CD4-positive, alpha-beta T cell treated with Interleukin-15 for 4 hours (primary cell): ENCODE measurements at places on chromosomes 1 and 21.

DNA sequence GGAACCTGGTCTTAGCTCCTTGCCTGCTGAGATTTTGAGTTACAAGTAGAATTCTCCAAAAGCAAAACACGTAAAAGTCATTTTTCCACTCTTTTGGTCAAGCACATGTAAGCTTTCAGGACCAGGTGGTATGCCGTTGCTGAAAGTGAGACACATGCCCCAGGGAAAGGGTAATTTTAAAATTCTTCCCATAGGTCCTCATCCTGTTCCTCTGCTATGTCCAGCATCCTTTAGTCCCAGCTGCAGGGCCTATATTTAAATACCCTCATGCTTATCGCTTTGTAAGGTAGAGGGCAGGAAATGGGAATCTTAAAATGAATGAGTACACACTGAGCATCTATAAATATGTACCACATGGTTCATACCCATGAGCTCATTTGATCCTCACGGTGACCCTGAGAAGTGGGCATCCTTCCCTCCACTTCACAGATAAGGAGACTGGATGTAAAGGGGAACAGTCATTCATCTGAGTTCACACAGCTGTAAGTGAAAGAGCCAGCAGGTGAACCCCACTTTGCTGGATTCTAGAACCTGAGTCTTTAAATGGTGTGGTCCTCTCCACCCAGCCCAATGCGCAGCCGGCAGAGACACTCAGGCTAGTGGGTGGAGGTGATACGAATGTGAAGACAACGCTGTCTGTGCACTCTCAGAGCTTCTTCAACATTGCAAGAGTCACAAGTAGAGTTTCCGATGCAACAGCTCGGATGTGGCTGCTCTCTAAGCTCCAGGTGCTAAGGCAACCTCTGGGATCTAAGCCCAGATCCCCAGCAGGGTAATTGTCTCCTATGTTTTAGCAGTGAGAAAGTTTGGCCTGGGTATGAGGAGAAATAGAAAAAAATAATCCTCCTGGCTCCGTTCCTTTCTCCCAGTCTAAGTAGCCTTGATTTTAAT is 163.5 kb downstream of the PLXNA2 start:
- no peak for DNase-seq

DNA sequence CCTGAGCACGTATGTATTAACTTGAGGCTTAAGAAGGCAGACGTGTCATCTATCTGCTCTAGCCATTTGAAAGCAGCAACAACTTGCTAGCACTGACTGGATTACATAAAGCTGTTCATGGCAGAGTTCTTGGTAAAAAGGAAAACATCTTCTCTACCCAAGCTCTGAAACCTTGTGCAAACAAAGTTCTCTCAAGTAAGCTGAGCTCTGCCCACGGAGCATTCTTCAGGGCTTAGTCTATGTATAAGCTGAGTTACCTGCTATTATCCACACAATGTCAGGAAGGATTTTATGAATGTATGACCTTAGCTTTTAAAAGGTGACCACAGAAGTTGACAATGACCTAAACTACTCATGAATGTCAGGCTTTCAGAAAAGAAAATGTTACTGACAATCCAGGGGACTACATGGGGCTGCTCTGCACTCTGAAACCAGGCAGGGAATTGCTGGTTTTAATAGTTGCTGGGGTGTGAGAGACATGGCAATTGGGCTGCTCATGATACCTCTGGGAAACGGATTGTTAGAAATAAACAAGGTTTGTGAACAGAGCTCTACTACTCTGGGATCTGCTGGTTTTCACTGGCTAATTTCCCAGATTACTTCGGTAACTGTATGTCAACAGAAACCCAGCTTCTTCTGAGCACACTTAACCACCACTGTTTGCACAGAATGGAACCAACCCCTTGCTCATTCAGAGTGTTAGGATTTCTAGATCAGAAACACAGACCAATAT is 29.6 kb upstream of the CCN1 start:
- DNase-seq = no peak

DNA sequence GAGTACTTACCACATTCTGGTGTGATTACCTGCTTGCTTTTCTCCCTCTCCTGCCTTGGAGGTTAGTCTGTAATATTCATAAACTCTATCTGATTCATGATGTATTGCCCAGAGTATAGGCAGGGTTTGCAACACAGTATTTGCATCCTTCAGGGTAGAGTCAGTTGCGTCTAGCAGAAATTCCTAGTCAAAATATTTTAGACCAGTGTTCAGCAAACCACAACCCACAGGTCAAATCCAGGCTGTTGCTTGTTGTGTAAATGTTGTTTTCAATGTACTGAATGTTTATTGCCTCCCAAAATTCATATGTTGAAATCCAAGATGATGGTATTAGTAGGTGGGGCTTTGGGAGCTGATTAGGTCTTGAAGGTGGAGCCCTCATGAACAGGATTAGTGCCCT is 82.9 kb downstream of the NGF start:
- DNase-seq = no peak

DNA sequence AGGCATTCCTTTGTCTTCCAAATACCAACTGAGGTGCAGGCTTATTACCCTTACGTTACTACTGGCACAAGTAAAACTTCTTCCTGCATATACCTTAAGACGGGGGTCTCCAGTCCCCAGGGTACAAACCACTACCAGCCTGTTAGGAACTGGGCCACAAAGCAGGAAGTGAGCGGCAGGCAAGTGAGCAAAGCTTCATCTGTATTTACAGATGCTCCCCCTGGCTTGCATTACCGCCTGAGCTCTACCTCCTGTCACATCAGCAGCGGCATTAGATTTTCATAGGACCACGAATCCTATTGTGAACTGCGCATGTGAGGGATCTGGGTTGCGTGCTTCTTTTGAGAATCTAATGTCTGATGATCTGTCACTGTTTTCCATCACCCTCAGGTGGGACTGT is 113.1 kb downstream of the SLC45A1 start:
- DNase-seq = peak; percentile 41

DNA sequence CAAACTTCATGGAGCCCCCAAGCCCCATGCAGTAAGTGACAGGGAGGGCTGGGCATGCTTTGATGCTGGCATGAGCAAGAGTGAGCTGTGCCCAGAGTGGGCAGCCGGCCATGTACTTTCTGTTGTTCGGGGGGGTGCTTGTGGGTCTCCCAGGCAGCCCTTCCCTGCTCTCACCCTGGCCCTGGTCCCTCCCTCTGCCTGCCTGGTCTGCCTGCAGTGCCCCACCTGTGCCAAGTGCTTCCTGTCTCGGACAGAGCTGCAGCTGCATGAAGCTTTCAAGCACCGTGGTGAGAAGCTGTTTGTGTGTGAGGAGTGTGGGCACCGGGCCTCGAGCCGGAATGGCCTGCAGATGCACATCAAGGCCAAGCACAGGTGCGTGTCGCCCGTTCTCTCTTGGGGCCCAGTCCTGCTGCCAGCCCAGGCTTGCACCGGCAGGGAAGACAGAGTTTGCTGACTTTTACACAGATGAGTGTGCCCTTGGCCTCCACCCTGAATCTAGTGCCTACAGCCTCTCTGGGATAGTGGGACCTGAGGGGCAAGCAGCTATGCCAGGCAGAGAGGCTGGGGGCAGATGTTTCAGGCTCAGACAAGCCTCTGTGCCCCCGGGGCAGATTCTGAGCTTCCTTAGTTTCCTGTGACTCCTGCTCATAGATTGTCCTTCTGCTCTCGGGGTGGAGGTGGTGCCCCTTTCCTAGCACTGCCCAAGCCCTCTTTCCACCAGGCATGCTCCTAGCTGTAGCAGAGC is 7.6 kb downstream of the ZBTB48 start:
- no peak for DNase-seq

- no peak for DNase-seq
Measured at GRCh38 chr1:76861149-76861548, 6.1 kb upstream of the ST6GALNAC5 start.

DNA sequence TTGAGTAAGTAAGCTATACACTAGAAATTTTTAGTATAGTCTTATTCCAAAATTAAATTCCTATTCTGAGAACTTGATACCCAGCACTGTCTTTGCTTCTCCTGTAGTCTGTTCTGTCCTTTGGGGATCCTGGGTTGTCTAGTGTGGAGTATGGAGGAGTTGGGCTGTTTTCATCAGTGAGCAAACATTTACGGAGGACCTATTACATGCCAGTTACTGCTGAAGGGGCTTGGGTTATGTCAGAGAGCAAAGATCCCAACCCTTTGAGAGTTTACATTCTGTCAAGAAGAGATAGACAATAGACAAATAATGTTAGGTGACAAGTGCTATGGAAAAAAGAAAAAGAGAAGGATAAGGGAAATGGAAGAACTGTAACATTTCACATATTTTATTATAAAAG is 9.0 kb downstream of the TRAPPC10 start:
- DNase-seq = no peak

- peak; percentile 57 for DNase-seq
Measured at GRCh38 chr1:246724016-246724730, at the start of gene SCCPDH. Gene SCCPDH, plus strand, starts transcription at chr1:246724409. Its CDS starts 14 bp downstream, at chr1:246724423.

- no peak for DNase-seq
Measured at GRCh38 chr1:23169727-23170335, 1.2 kb upstream of the LUZP1 start.

- no peak for DNase-seq
Measured at GRCh38 chr1:905071-905749, 18.5 kb upstream of the SAMD11 start.

GRCh38 chr1:8879464-8879921 is 1.0 kb upstream of the ENO1 start:
- no peak for DNase-seq

GRCh38 chr1:160474392-160475242 is 48.4 kb downstream of the SLAMF6 start:
- DNase-seq = no peak

DNA sequence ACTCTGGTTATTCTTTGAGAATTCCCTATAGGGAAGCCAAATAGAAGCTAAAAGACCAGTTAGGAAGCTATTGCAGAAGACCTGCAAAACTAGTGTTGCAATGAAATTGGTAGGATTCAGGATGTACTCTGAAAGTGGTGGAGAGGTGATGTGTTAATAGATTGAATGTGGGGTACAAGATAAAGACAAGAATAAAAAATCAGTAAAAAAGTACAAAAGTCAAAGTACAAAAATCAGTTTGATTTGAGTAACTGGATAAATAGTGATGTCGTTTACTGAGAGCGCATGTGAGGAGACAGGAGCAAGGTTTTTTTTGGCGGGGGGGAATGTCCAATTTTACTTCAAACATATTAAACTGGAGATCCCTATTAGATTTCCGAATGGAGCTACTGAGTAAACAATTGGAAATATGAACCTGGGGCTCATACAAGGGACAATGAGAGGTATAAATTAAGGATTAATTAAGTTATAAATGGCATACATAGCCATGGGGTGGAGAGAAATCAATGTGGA is 2.5 kb upstream of the DCAF8 start:
- no peak for DNase-seq

GRCh38 chr21:29228306-29228705 is 70.4 kb upstream of the BACH1 start:
- no peak for DNase-seq

- no peak for DNase-seq
Measured at GRCh38 chr1:239438891-239439290, 52.5 kb downstream of the CHRM3 start.

- DNase-seq = no peak
Measured at GRCh38 chr1:186782791-186783190, 46.0 kb upstream of the PLA2G4A start.

DNA sequence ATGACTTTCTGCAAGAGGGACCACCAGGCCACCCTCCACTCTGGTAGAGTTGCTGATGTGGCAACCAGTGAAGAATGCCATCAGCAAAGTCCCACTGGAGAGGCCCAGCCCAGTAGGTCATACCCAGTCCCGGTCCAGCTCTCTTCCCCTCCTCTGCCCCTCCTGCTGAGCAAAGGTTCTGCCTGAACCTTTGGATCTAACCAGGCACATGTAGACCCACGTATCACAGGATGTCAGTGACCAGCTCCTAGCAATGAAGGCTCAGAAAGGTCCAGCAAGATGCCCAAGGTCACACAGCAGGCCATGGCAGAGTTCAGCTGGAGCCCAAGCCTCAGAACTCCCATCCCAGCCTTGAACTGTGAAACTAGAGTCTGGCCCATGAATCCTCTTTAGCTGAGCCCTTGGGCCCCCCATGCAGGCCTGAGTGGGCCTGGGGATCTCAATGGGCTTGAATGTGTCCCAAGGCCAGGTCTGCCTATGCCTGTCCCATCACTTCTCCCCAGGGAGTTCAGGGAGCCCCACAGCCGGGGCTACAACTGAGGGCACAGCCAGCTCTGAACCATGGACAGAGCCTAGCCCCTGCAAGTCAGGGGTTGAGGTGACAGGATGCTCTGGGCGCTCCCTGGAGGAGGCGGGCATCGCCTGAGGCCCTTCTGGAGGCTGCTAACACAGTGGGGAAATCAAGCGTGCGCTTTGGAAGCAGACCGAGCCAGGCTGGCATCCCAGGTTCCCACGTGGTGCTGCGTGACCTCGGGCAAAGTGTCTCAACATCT is 21.4 kb upstream of the PADI1 start:
- DNase-seq = no peak

DNA sequence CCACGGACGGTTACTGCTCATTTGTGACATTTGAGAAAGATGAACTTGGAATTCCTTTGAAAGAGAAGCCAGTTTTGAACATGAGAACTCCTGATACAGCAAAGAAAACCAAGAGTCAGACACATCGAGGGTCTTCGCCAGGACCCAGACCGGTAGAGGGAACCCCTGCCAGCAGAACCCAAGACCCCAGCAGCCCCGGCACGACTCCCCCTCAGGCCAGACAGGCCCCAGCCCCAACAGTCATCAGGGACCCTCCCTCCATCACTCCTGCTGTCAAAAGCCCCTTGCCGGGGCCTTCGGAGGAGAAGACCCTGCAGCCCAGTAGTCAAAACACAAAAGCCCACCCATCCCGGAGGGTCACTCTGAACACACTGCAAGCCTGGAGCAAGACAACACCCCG is 27.7 kb downstream of the CHAF1B start:
- no peak for DNase-seq

- no peak for DNase-seq
Measured at GRCh38 chr1:55860798-55861519, 645.8 kb upstream of the USP24 start.

DNA sequence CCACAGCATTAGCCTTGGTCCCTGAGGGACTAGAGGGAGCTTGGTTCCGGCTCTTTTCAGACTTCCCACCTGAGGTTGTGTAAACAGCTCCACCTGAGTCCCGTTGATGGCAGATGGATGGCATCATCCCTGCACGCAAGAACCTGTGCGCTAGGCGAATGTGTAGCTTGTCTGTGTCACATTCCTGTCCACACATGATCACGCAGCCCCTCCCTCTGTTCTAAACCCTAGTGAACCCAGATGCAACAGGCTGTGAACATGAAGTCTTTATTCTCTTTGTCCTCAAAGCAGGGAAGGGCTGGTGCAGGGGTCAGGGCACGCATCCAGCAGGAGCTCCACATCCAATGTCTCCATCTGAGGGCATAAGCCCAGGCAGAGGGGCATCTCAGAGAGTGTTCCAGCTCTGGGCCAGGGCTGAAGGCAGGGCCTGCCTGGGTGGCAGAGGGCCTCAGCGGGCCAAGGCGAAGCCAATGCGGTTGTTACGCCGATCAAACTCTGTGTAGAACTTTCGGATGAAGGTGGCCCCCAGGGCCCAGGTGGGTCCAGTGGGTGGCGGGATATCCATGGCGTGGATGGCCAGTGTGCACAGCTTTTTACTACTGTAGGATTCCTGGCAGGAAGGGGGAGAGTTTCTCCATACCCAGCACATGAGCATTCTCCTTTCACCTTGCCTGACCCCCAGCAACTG is 2.9 kb upstream of the ETNK2 start:
- DNase-seq = no peak
